ENCODE measurements at places on chromosomes 12 and 14. TPM values are rescaled to one million over a fixed set of nuclear protein-coding genes. Genes with fewer than 3 reads are reported as not detected.

Gene CLEC9A
- total RNA-seq, result not detected

Gene CDKN3
- total RNA-seq, result 6.9 TPM

Gene TMEM253
- total RNA-seq, result 0.26 TPM

Gene AQP6
- 0.13 TPM for total RNA-seq

Gene SLC6A15
- not detected for total RNA-seq

Gene LRRC74A
- not detected for total RNA-seq
